ENCODE measurements at places on chromosomes 7 and 10.
A peak's percentile ranks its signal among the peaks of the same experiment; 100 is the strongest.

- DNase-seq: no peak
These were observed 70.9 kb downstream of the AMZ1 start for GRCh38 chr7:2758673-2759616.

DNA sequence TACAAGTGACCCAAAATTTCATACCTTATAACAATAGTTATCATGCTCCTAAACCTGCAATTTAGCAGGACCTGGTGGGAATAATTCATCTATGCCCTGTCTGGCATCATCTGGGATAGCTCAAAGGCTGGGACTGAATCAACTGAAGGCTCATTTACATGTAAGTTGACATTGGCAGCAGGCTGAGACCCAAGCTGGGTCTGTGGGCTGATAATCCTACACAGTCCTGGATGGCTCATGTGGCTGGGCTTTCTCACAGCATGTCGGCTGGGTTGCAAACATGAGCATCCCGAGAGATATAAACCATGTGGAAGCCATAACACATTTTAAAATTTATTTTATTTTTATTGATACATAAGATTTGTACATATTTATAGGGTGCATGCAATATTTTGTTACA lies 19.5 kb upstream of the ABCB5 start:
- DNase-seq: no peak

GRCh38 chr7:97094284-97094930 lies 23.1 kb upstream of the SDHAF3 start:
- DNase-seq: no peak

DNA sequence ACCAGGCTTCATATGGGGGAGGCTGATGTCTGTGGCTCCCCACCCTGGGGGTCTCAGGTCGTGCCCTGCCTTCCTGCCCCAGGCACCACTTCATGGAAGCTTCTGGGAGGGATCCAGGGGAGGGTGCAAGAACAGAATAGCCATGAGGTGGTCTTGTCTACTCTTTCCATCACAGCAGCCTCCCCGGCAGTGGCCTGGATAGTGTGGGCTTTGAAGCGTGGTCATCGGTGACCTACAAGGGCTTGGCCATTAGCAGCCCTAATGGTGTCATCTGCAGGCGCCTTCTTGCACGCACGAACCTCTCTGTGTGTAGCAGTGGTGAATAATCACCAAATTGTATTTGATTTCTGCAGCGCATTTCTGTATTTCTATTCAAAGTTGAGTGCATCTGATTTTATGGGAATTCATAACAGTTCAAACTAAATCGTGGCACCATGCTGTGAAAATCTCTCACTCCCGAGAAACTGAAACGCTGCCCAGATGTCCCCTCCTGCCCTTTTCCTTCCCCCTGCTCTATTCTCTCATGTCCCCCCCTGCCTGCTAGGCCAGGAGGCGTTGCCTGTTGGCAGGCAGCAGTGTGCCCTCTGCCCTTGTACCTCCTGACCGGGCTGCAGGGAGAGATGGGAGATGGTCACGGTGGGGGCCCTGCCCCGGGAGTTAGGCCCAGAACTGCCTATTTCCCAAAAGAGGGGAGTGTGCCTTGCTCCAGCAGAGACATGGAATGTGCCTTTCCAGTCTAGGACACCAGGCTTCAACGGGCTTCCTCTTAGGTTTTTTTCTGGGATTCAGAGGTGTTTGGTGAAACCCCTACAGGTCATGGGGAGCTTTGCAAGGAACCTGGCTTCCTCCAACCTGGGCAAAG lies 34.8 kb downstream of the CDH23 start:
- no peak for DNase-seq

DNA sequence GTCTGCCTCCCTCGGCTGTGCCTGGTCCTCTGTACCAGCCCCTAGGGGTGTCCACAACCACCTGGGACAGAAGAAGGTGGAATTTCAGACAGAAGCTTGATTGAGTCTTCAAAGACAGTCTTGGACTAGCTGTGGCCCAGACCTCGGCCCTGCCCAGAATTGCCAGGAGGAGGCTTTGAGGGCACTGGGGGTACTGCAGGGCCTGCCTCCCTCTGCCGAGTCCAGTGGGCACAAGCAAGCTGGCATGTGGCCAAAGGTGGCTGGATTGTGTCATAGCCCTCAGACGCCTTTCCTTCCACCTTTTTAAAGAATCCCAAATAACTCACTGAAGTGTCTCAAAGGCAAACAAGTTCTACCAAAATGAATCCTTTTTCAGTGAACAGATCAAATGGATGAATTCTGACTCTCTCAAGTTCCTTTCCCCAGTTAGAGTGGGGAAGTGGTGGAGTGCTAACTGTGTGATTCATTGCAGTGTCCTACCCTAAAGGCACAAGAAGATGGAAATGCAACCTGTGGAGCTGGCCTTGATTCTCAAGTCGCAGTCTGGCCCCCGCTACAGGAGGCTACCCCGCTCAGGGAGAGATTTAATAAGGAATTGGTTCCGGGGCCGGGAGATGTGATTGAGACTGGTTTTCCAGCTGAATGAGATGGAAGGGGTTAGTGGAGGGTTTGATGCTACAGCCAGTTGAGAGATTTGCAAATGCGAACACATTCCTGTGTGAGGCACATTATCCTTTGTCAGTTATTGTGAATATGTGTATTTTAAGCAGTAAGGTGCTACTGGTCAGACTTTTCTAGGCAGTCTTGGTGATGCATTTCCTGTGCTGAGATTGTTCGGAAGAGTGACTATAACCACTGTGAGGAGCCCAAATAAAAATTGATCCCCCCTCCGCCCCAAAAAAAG lies 28.8 kb upstream of the SLC26A4 start:
- no peak for DNase-seq

- no peak for DNase-seq
These were observed 142.1 kb upstream of the PTPRZ1 start for GRCh38 chr7:121730869-121731268.

DNA sequence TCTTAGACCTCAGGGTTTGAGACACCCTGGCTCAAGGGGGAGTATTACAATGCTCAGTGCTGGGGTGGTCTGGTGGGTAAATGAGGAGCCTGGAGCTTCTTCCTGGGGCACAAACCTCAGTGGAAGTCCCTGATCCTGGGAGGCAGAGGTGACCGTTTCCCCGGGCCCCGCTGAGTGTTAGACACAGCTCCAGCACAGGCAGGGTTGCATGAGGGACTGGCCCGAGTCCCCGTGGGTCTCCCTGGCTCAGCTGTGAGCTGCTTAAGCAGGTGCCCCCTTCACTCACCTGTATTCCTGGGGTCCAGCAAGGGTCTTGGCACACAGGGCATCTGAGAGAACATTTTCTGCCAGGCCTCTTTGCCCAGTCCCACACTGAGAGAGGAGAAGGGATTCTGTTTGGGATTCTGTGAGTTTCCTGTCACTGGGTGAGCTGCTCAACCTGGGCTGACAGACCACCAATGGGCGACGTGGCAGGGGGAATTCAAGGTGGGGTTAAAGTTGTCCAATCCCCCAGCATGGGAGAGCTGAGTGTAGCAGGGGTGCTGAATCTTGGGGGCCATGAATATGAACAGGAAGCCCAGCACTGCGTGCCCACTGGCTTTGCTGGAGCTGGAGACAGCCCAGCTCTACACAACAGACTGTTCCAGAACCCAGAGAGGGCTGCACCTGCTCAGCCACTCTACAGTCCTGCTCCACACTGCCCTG lies 29.9 kb downstream of the DDIT4 start:
- DNase-seq: no peak

- no peak for DNase-seq
These were observed 27.9 kb downstream of the MTURN start for GRCh38 chr7:30162622-30163124.

DNA sequence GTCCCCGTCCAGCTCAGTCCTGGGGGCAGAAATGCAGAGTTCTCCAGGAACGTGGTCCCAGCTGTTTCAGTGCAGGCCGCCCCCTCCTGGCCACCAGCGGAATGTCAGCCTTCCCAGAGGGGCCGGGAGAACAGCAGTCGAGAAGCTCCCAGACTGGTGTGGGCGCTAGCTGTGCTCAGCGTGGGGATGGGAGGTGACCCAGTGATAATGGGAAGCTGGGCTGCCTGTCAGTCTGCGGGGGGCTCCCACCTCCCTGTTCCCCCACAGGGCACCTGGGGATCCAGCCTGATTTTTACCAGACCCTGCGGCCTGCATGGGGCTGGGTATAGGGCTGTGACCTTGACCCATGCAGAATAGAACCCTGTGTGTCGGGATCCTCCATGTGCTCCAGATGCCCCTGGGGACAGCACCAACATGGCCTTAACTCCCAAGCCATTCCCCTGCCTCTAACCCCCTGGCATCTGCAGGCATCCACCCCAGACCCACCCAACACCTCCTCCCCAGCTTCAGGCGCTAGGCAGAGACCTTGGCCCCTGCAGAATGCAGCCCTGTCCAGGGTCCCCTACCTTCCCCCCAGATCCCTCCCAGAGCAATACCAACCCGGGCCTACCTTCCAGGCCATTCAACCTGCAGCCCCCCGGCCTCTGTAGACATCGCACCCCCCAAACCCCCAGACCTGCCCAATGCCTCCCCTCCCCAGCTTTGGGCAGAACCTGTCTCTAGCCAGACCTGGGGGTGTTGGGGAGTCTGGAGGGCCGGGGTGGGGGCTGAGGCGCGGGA lies 880 bp upstream of the ELN start:
- peak; percentile 33 for DNase-seq

GRCh38 chr10:4807761-4808507 lies 18.1 kb upstream of the AKR1E2 start:
- DNase-seq: no peak

GRCh38 chr10:69866246-69866687 lies 64.6 kb downstream of the COL13A1 start:
- no peak for DNase-seq
